ENCODE measurements at places on chromosomes 6 and 20. TPM values are rescaled to one million over a fixed set of nuclear protein-coding genes. Genes with fewer than 3 reads are reported as not detected.

Gene KIAA0408
- total RNA-seq: 1.8 TPM

Gene TBC1D32
- total RNA-seq: 8.1 TPM

Gene CST9
- total RNA-seq: not detected

Gene COL21A1
- total RNA-seq: not detected

DNA sequence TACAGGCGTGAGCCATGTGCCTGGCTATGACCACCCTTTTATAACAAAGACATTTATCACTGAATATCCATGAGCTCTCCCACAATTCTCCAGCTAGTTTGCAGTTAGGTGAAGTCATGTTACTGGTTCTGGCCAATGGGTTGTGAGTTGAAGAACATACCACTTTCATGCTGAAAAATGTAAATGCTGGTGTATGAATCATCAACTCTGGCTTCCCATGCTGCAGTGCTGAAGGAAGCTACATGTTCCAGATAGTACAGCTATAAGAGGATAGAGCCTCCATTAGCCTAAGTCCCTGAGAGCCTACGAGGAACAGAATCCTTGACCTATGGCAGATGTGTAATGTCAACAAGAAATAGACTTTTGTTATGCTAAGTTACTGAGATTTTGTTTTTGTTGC is 180.4 kb downstream of the BTBD9 start:
- peaks cover 7% of the 10 kb centered on the region for H3K36me3 ChIP-seq
- H3K27ac ChIP-seq: no peak overlapping the region
- no peak overlapping the region for H3K4me3 ChIP-seq
- peaks cover 2% of the 10 kb centered on the region for H3K4me1 ChIP-seq
- no peaks in the 10 kb centered on the region for H3K27me3 ChIP-seq

- peaks cover 34% of the 10 kb centered on the region for H3K36me3 ChIP-seq
- peak overlapping the region; percentile 94 for H3K27ac ChIP-seq
- peaks cover 38% of the 10 kb centered on the region for H3K4me1 ChIP-seq
- no peak for DNase-seq
Observed at GRCh38 chr6:33278810-33279209, 1.9 kb downstream of the B3GALT4 start.

- no peaks in the 10 kb centered on the region for H3K36me3 ChIP-seq
- H3K27me3 ChIP-seq: peaks cover 5% of the 10 kb centered on the region
- H3K27ac ChIP-seq: no peak overlapping the region
- DNase-seq: no peak
Observed at GRCh38 chr6:104595311-104595820, 264.4 kb downstream of the HACE1 start.

GRCh38 chr20:5751856-5752255 is 1.7 kb downstream of the SHLD1 start:
- H3K27me3 ChIP-seq: no peaks in the 10 kb centered on the region
- H3K4me3 ChIP-seq: peak overlapping the region; percentile 84
- H3K36me3 ChIP-seq: peaks cover 6% of the 10 kb centered on the region
- peaks cover 18% of the 10 kb centered on the region for H3K4me1 ChIP-seq
- no peak overlapping the region for H3K27ac ChIP-seq
- DNase-seq: no peak

DNA sequence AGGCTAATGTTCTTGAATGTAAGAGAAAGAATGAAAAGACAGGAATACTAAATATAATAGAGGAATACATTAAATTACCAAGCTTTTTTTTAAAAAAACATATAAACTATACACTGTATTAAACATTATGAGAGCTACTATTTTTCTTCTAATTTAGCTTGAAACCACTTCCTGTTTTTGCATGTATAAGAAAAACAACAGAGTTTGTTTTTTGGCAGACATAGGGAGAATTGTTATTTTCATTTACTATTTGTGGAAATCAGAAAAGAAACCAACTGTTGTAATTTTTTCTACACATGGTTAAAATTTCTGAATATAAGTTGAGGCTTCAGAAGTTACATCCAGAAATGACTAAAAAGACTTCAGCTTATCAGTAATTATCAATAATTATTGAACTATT is 991.8 kb upstream of the GJE1 start:
- no peak overlapping the region for H3K27ac ChIP-seq
- H3K27me3 ChIP-seq: no peaks in the 10 kb centered on the region
- no peak for DNase-seq
- H3K4me3 ChIP-seq: no peak overlapping the region

GRCh38 chr6:25112322-25112773 is 166.8 kb upstream of the CARMIL1 start:
- no peak overlapping the region for H3K4me3 ChIP-seq
- no peaks in the 10 kb centered on the region for H3K27me3 ChIP-seq
- no peak for DNase-seq
- no peak overlapping the region for H3K27ac ChIP-seq

GRCh38 chr6:136208783-136209182 is 41.3 kb downstream of the MTFR2 start:
- no peak overlapping the region for H3K4me3 ChIP-seq
- no peaks in the 10 kb centered on the region for H3K36me3 ChIP-seq
- no peak overlapping the region for H3K27ac ChIP-seq
- no peaks in the 10 kb centered on the region for H3K27me3 ChIP-seq
- H3K4me1 ChIP-seq: no peaks in the 10 kb centered on the region
- no peak for DNase-seq

DNA sequence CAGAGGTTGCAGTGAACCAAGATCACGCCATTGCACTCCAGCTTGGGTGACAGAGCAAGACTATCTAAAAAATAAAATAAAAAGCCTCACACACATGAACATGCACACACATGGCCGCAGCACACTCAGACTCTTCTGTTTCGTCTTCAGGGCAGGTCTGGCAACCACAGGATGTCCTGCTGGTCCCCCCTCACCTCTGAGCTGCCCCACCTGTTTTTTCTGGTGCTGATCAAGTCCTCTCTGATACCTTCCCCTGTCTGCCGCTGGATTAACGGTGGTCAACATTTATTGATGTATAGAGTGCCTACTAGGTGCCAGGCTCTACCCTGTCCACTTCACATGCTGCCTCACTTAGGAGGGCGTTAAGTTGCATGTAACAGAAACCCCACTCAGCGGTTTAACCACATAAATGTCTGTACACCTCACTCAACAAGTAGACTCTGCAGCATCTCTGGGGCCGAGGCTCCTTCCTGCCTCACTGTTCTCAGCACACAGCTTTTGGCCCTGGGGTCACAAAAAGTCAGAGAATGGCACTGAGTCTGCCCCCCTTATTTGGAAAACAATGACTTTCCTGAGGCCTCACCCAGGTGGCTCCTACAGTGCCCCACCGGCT is 4.5 kb upstream of the AP5S1 start:
- H3K36me3 ChIP-seq: no peaks in the 10 kb centered on the region
- H3K4me1 ChIP-seq: peaks cover 62% of the 10 kb centered on the region
- DNase-seq: peak; percentile 75
- H3K4me3 ChIP-seq: no peak overlapping the region
- no peaks in the 10 kb centered on the region for H3K27me3 ChIP-seq
